ENCODE measurements at places on chromosomes 4 and X.

DNA sequence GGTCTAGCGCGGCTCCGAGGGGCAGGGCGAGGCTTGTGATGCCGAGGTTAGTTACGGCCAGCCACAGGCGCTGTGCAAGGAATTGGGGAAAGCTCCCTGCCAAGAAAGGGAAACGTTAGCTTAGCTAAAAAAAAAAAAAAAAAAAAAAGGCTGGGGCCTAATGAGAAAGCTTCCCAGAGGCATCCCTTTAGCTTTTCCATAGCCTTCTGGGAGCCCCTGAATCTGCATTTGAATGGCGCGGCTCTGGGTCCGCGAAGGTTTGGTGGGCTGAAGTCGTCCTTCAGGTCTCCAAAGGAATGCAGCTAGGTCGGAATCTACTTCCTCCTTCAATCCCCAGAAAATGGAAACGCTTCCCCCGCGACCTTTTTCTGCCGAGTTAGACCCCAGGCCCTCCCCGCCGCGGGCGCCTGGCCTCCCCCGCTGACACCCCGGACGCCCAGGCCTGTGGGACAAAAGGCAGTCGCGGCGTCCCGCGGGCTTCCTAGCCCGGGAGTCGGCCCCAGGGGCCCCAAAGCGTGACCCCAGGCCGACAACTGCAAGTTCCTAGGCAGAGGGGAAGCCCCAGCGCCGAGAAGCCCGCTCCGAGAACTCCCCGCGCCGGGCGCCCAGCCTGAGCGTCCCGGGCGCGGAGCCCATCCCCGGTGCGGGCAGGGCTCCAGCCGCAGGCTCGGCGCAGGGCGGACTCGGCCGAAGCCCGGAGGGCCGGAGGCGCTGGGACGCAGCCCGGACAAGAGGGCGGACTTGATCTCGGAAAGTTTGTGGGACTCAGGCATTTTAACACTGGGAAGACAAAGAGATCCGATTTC, 605 bp upstream of the FAT1 start:
- peak; percentile 82 for DNase-seq

- no peak for DNase-seq
Observed at GRCh38 chrX:3159995-3160720, 118.9 kb downstream of the ARSF start.

- no peak for DNase-seq
Observed at GRCh38 chr4:83062739-83063138, 27.8 kb downstream of the COPS4 start.

DNA sequence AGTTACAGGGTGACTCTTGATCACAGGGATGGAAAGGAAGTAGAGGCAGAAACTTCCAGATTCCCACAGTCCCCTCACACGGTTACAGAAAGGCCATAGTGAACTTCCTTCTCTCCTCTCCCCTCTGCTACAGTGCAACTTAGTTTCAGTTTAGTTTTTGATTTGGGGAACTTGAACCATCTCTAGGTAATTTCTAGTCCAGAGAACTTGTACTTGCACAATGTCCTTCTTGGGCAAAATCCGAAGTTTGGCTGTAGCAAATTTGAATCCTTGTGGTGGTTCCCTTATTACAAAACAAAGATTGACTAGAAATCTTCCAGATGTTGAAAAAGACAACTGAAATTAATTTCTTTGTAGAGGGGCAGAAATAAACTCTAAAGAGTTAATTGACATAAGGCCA, 1.2 kb upstream of the BLTP1 start:
- no peak for DNase-seq

DNA sequence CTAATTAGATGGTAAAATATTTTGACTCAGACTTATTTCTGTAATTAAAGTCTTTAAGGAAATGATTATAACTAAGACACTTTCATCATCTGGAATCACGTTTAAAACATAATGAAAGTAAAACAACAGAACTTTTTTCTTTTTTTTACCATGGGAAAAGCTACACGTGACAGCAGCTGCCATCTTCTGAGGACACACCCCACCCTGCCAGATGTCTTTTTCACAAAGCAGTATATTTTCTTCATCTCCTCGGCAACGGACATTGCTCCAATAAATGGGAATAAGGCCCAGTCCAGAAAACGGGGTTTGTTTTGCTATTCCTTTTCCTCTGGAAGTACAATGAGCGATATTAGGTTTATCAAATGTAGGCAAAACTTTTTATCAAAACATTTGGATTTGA, 17.5 kb downstream of the PRSS12 start:
- no peak for DNase-seq

DNA sequence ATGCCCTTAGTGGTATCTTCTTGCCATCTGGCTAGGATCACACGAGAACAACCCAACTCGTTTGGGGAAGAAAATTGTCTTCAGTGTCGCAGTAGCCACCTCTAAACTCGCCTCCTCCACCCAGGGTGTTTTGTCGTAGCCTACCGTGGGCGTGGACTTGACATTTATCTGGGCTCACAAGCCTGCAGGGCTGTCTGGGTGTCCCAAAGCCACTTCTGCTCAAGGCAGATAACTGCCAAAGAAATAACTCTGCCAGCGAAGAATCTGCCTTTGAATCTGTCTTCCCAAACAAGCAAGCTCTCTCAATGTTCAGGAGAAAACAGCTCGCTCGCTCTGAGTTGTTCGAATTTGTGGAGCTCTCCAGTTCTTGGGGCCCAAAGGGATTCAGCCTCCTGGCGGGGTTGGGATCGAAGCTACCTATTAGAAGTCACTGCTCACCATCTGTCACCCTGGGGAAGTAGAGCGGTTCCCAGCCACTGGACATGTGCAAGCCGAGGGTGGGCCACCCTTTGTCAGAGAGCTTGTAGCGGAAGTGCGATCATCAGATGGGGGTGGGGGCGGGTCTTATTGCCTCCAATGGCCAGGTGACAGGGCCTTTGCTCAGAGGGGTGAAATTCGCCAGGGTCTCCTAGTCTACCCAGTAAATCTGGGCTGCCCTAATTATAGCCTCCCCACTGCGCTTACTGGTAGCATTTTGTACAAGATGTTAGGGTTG, 14.8 kb downstream of the BLOC1S4 start:
- no peak for DNase-seq

DNA sequence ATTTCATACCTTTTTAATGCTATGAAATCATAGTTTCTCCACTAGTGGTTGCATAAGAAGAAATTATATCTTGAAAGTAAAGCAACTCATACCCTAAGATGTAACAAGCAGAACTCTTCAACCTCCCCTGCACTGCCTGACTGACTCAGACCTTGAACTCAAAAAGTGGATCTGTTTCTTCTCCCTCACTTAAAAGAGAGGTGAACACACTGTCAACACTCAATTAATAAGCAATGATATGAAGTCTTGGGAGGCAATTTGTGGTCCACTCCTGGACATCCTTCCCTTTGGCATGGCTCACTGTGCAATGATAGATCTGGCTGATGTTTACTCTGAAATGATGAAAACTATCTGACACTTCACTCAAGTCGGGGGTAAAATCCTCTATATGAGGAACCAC, 282.0 kb upstream of the DKK2 start:
- peak; percentile 2 for DNase-seq

DNA sequence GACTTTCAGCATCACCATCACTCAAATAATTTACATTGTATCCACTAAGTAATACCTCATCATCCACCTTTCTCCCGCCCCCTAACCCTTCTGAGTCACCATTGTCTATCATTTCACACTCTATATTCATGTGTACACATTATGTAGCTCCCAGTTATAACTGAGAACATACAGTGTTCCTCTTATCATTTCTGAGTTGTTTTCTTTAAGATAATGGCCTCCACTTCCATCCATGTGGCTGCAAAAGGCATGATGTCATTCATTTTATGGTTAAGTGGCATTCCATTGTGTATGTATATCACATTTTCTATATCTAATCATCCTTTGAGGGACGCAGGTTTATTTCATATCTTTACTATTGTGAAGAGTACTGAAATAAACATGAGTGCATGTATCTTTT, 14.6 kb upstream of the NDST4 start:
- no peak for DNase-seq

GRCh38 chr4:67480810-67481209, 64.5 kb downstream of the CENPC start:
- DNase-seq: no peak

DNA sequence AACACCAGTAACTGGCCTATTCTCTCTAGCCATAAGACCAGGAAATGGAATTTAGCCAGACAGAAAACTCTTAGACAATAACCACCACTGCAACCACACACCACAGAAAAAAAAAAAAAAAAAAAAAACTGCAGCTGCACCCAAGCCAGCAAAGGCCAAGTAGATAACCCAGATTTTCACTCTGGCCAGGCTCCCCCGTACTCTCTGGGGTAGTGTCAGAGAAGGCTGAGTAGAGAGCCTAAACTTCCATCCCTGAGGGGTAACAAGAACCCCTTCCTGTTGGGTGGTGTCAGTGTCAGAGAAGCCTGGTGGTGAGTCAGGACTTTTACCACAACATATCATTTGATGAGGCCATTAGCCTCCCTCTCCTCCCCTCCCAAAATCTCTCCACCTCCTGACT, 5.6 kb upstream of the DLG3 start:
- peak; percentile 26 for DNase-seq

DNA sequence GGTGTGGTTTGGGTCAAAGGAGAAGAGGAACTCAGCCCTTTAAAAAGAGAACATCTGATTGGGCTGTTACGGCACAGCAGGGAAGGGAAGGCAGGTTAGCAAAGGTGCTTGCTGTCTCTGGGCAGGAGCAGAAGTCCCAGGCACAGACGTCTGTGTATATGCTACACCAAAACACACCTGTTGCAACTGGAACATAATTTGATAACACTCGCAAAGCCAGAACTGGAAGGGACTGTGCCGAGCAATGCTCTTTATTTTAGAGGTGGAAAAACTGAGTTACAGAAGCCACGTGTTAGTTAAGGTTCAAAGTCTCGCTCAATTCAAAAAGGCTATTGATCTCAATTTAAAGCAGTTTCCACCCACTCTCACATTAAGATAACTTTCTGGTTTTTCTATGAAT, 2.2 kb upstream of the FAM114A1 start:
- no peak for DNase-seq

DNA sequence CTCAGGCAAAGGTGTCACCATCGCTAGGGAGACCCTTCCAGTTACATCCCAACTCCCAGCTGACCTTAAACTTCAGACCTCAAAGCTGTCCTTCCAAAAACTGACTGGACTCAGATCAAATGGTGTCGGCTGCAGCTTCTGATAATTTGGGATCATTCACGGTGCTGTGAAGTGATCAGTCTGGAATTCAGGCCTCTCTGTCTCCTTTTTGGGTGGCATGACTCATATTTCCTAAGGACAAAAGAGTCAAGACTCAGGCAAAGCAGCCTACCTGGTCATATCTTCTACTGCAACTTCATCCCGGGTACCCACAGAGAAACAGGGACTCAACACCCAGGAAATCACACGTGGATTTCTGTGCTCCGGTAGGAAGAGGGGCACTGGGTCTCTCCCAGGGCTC, 87.6 kb downstream of the SORCS2 start:
- DNase-seq: no peak

GRCh38 chr4:22987870-22988269, 295.1 kb downstream of the GBA3 start:
- DNase-seq: peak; percentile 82

DNA sequence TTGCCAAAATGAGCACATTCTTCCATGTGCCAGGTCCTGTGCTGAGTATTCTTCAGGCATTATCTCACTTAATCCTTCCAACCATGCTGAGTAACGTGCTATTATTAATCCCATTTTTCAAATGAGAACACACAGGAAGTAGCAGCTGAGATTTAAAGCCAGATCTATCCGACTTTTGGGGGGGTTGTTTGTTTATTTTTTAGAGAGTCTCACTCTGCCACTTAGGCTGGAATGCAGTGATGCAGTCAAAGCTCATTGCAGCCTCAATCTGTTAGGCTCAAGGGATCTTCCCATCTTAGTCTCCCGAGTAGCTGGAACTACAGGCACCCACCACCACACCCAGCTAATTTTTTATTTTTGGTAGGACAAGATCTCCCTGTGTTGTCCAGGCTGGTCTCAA, 55.5 kb upstream of the TRIM2 start:
- no peak for DNase-seq

- no peak for DNase-seq
Observed at GRCh38 chr4:97627750-97628149, 515.5 kb downstream of the STPG2 start.

GRCh38 chr4:94457692-94458106, 6.0 kb downstream of the PDLIM5 start:
- peak; percentile 69 for DNase-seq

- DNase-seq: peak; percentile 66
Observed at GRCh38 chrX:77493677-77494553, 46.7 kb downstream of the FGF16 start.

- DNase-seq: no peak
Observed at GRCh38 chrX:127085939-127086338, 266.4 kb downstream of the PRR32 start.

DNA sequence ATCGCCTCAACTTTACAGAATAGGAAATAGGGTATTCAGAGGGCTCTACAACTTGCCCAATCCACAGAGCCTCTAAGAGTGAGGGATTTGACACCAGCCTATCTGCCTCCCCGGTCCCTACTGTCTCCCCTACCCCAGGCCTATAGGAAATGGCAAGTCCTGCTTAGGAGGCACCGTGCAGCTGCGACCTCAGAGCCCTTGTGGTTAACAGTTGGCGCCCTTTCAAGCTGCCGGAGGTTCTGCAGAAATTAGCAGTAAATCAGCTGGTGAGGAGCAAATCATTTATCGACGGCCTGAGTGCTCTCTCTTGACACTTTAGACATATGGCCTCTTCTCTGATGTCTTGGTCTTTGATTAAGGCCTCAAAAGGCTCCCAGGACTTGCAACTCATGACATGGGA, 96.9 kb downstream of the CLNK start:
- DNase-seq: peak; percentile 33

DNA sequence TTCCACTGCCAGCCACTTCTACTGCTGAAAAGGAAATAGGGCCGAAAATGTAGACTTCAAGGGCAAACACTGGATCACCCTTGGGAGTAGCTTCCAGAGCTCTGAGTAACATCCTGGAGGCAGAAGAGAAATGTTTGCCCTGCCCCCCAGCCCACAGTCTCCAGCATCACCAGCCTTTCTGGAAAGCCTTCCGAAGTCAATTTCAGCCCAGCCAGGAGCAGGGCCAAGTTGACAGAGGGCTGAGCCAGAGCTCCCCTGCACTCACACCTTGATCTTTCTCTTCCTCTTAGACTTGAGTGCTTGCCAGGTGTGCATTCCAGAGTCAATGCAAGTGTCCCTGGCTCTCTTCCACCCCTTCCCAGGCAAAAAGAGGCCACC, 35.2 kb downstream of the SLC25A5 start:
- peak; percentile 79 for DNase-seq

DNA sequence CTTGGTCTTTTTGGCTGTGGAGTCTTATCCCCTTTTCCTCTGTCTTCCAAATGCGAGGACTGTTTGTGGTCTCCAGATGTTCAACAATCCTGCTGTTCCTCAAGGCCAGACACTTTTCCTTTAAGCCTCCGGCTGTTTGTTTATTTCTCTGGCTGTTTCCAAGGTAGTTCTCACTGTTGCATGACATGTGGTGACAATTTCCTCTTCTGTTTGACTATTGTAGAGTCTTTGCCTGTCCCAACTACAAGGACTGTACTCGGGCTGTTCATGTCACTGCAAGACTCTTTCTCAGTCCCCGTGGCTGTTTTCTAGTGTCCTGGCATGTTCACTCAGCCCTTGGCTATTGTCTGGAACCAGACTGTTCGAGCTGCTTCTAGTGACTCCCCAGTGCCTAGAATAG, 50.6 kb downstream of the ZNF157 start:
- no peak for DNase-seq

- DNase-seq: no peak
Observed at GRCh38 chr4:66840178-66840577, 705.1 kb downstream of the CENPC start.

- peak; percentile 80 for DNase-seq
Observed at GRCh38 chr4:128979934-128980333, 113.4 kb downstream of the SCLT1 start.

- DNase-seq: no peak
Observed at GRCh38 chr4:1895971-1896657, 24.9 kb downstream of the NSD2 start.

GRCh38 chr4:141121101-141121500, 12.2 kb downstream of the RNF150 start:
- no peak for DNase-seq

All from astrocyte of the hippocampus (primary cell).